ENCODE measurements at places on chromosomes 4 and X. TPM values are rescaled to one million over a fixed set of nuclear protein-coding genes. Genes with fewer than 3 reads are reported as not detected.

Gene F8A3
- 28.3 TPM for total RNA-seq

Gene ADH6
- total RNA-seq: not detected

Gene CHRDL1
- 18.8 TPM for total RNA-seq

Gene VCX
- total RNA-seq: 1.5 TPM

Gene EPGN
- 4.5 TPM for total RNA-seq

Gene UBA6
- 64.2 TPM for total RNA-seq

Gene ARMCX2
- total RNA-seq: 5.2 TPM

Gene BMPR1B
- total RNA-seq: 3.2 TPM

DNA sequence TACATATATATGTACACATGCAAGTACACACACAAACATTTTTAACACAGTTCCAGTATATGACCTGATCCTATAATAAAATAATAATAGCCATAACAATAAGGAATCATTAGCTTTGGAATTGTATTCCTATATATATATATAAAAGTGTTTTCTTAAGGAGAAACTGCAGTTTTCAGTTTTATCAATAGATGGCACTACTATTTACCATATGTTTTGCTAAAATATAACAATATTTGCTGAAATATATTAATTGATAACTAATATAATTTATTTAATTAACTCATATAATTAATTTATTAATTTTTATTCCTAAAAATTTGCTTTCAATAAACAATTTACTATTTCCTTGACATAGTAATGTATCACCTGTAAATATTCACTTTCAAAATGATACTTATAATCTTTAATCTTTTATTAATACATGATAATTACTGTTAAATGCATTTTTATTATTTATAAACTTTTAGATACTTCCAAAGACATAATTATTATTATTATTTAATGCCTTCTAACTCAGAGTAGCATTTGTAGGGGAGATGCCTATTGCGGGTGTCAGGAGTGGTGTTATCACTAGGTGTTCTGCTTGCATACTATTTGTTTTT lies 599.5 kb downstream of the FSTL5 start:
- no peak for DNase-seq

DNA sequence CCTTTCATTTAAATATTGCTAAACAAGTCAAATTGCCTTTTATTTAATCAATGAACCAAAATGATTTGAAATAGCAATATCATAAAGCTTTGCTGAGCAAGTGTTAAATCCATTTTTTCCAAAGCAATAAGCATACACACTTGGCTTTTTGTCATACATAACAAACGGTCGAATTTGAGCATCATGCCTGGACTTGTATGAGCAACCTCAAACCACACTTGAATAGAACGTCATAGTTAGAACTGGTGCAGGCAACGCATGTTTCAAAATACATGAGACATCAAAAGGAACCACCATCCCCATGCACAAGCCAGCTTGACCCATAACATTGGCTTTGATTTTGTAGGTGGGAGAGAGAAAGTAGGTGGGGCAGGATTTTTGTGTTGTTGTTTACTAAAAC lies 812.3 kb upstream of the FRG1 start:
- no peak for DNase-seq

- peak; percentile 91 for DNase-seq
These were observed 277.5 kb upstream of the AGTR2 start for GRCh38 chrX:115892787-115893671.

- no peak for DNase-seq
These were observed 942 bp upstream of the APLN start for GRCh38 chrX:129655547-129656249.

- DNase-seq: peak; percentile 12
These were observed 529 bp downstream of the DHRSX start for GRCh38 chrX:2500091-2500802.

DNA sequence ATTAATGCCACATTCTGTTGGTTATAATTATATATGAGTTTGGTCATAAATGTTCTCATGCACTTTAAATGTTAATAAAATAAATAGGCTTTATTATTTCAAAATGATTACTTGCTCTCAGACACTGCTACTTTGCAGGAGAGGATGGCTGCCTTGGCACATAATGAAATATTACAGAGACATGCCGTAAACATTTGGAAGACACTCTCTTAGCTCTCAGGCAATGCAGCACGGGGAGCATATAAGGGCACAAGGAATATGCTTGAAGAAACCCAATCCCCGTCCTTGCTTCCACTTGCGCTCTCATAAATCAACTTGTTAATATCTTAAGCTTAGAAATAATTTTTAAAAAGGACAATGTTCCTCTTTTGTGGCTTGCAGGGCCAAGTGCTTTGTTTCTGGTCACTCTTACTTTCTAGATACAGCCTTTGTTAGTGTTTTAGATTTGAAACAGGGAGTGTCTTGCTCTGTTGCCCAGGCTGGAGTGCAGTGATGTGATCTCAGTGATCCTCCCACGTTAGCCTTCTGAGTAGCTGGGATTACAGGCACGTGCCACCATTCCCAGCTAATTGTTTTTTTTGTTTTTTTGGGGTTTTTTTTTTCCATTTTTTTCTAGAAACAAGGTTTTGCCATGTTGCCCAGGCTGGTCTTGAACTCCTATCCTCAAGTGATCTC lies 445.0 kb downstream of the SPRY1 start:
- no peak for DNase-seq

DNA sequence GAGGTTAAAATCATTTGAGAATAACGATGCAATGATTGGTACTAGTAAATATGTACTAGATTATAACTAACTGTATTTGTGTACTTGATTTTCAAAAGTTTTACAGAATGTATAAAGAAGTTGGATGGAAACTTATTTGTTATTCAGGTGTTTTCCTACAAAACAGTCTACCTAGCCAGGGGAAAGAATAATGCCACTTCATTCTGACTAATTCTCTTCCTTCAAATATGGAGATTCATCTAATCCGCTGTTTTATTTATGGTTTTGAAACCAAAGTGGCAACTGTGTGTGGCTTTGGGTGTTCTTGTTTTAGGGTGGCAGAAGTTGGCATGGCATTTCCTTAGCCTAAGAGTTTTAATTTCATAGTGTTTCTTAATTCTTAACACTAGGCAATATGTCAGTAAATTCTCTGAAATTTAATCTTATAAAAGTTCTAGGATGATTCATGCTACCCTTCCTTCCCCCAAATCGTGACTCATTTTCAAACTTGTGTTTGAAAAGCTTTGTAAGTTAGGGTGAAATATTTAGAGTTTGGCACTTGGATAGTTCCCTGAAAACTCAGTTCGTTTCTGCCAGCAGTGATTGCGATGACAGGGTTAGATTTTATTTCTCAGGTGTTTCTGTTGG lies 62.6 kb downstream of the DCLK2 start:
- DNase-seq: peak; percentile 63

DNA sequence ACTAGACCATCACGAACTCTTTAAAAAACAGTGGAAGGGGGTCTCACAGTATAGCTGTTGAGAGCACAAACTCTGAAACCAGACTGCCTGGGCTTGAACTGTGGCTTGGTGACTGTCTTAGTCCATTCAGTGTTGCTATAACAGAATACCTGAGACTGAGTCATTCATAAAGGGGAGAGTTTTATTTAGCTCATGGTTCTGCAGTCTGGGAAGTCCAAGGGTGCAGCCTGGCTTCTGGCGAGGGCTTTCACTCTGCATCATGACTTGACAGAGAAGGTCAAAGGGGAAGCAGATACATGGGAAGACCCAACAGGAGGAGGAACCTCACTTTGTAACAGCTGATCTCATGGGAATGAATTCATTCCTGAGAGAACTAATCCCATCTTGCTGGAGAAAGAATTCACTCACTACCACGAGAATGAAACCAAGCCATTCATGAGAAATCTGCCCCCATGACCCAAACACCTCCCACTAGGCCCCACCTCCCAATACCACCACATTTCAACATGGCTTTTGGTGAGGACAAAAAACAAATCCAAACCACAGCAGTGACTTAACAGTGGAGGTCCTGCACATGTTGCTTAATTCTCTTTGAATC lies 116.7 kb upstream of the STOX2 start:
- no peak for DNase-seq

GRCh38 chr4:102116121-102116520 lies 229.2 kb downstream of the SLC39A8 start:
- no peak for DNase-seq

DNA sequence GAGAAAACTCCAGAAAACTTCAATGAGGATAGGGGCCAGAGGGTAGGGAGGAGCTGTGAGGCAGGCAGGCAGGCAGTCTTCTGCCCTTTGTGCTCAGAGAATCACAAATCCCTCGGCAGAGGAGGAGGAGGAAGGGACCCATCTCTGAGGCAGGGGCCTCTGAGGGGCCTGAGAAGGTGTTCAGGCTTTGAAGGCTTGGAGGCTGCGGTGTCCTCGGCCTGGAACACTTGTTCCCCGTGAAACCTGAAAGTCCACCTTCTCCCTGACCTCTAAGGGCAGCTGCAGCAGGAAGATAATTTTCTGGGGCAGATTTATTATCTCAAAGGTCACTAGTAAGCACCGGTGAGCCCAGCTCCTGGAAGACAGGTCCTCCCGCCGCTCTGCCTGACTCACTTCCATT lies 200.3 kb upstream of the BCOR start:
- DNase-seq: no peak

DNA sequence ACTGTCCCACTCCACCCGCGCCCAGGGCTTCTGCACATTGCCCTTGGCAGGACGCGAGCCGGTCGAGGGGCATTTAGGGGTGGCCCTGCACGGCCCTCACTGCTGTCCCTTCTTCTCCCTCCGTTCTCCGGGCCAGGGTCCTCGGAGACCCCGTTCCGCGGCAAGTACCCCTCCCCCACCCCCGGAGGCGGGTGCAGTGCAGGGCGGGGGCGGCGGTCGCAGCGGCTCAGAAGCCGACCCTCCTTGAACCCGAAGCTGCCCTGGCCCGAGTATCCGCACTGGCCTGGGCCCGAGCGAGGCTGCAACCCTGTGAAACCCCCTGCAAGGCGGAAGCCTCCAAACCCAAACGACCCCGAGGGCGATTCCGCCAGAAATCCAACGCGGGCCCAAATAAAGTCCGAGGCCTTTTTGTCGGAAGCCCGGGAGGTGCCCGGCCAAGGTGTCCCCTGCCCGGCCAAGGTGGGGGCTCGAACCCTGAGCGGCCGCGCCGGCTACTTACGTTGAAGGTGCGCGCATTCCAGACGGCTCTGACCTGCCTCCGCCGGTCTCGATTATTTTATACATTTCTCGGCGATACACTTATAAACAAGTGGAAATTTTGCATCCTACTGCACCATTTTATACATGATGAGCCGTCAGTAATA lies 53.1 kb upstream of the TMEM33 start:
- peak; percentile 25 for DNase-seq

- no peak for DNase-seq
These were observed 12.5 kb downstream of the OTUD4 start for GRCh38 chr4:145167887-145168286.

GRCh38 chr4:17531538-17532285 lies 16.7 kb downstream of the CLRN2 start:
- no peak for DNase-seq

GRCh38 chrX:41435708-41436107 lies 11.4 kb upstream of the NYX start:
- no peak for DNase-seq

DNA sequence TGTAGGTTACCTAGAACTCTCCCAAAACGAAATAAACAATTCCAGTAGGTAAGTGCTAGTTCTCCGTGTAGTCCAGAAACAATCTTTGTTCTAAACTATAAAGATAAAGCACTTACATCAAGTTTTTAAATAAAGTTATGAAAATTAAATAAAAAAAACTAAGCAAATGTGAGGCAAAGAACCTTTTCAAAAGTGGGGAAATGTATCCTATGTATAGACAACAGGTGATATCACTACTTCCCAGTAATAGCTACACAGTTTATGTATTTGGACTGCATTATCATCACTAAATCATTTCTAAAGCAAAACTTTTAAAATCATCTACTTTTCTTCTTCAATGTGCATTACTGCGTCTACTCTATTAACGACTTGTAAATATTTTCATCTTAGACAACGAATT lies 2.0 kb downstream of the YTHDC1 start:
- DNase-seq: no peak

GRCh38 chr4:76850010-76850441 lies 47.9 kb downstream of the SOWAHB start:
- DNase-seq: peak; percentile 95

GRCh38 chrX:70253377-70254062 lies 6.5 kb downstream of the P2RY4 start:
- DNase-seq: no peak

DNA sequence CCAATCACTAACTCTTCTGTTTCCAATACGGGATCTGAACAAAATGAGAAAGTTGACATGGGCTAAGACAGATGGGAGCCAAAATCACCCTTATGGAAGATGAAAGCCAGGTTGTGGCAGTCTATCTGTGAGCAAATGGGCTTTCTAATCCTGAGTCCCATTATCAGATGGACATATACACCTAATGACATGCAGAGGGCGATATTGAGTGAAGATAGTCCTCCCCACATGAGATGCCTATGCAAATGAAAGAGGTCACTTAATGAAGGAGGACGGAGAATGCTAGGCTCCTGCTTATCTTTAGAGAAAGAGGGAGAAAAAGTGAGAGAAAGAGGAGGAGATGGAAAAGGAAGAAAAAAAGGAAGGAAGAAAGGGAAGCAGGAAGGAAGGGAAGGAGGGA lies 547.5 kb downstream of the NLGN4X start:
- no peak for DNase-seq

DNA sequence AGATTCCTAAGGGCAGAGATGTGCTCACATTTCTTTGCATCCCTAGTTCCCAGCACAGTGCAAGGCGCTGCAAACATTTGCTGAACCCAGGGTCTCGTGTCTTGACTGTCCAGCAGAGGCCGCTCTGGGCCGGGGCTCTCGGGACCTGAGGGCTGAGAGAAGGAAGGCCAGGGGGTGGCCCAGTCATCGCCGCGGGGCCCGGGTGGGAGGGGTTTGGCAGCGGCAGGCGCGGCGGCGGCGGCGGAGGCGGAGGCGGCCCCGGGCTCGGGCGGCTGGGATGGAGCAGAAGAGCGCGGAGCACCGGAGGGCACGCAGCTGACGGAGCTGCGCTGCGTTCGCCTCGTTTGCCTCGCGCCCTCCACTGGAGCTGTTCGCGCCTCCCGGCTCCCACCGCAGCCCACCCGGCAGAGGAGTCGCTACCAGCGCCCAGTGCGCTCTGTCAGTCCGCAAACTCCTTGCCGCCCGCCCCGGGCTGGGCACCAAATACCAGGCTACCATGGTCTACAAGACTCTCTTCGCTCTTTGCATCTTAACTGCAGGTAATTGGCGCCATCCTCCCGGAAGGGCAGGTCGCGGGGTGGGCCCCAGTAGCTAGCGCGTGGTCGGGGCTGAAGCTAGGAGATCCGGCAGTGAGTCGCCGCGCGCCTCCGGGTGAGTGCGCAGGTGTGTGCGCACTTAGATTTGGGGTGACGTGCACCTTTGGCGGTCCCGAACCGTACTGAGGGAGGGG lies at the start of gene PARM1:
PARM1 (plus strand) TSS at position 285 of the 730 bp plus-strand sequence; CDS start at position 497, 212 bp downstream.
- peak; percentile 58 for DNase-seq

DNA sequence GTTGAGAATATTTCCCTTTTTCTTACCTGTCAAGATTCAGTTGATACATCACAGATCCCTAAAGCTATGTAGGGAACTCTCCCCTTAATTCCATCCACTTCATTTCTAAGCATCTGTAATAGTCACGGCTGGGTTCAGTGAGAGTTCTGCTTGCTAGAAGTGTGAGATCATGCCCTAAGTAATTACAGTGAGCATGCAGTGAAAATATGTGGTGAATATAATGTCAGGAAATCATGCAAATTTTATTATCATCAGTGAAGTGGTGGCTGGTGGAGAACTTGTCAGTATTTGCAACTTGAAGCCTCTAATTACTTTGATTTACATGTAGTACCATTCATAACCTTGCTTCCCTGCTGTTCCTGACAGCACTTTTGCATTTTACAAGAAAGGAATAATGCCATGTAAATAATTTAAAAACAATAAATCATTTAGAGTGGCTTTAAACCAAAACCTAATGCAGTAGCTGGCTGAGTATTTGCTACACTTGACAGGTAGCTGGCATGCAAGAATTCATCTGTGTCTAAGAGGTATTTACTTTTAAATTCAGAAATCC lies 28.3 kb upstream of the CFAP299 start:
- no peak for DNase-seq

GRCh38 chr4:164768516-164768915 lies 14.6 kb downstream of the SMIM31 start:
- no peak for DNase-seq

Data from PC-9 (cell line).